Activated CD4-positive, alpha-beta T cell treated with anti-CD3 and anti-CD28 coated beads for 36 hours (primary cell): ENCODE measurements at places on chromosomes 4 and X. TPM values are rescaled to one million over a fixed set of nuclear protein-coding genes. Genes with fewer than 3 reads are reported as not detected.
A peak's percentile ranks its signal among the peaks of the same experiment; 100 is the strongest.

- no peak for DNase-seq
These were observed 44.5 kb downstream of the STIM2 start for GRCh38 chr4:26905172-26905571.

- DNase-seq = peak; percentile 19
These were observed 68.3 kb downstream of the LARP7 start for GRCh38 chr4:112704991-112705845.

GRCh38 chr4:107219681-107220080 is 183.6 kb upstream of the DKK2 start:
- DNase-seq = no peak

- DNase-seq = no peak
These were observed 111.7 kb downstream of the PABPC4L start for GRCh38 chr4:134089885-134090284.

PDLIM3 gene
- total RNA-seq = not detected
